ENCODE measurements at places on chromosomes 5 and 9. TPM values are rescaled to one million over a fixed set of nuclear protein-coding genes. Genes with fewer than 3 reads are reported as not detected.

DNA sequence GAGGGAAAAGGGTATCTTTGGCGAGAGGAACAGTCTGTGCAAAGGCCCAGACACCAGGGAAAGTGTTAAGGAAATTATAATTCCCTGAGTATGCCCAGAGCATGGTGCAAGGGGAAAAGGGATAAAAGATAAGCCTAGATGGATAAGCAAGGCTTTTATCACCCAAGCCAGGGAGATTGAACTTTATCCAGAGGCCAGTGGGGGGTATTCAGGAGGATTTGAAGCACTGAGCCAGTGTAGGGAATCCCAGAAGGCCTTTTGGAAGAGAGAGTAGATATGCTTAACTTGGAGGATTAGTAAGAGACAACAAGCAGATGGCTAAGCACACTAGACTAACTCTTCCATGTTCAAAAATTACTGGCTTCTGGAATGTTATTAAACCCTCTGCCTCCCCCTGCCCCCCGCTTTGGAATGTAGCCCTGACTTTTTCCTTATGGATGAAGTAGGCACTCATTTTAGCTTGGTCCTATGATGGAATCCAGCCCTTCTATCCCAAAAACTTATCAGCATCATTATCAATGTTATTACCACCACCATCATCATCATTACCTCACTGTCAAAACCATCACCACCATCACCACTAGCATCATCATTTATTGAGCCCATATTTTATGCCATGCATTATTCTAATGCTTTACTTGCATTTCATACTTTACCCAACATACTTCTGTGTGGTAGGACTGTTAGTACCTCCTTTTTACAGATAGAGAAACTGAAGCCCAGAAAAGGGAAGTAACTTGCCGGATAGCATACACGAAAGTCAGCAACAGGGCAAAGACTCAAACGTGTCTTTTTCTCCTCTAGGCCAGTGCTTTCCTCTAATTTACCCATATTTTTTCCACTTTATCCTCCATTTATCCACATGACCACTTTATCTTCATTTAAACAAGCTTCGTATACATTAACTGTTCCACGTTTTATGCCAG is 237.0 kb downstream of the PAPPA start:
- H3K27ac ChIP-seq, result no peak overlapping the region
- H3K27me3 ChIP-seq, result no peaks in the 10 kb centered on the region
- H3K4me1 ChIP-seq, result no peaks in the 10 kb centered on the region

DNA sequence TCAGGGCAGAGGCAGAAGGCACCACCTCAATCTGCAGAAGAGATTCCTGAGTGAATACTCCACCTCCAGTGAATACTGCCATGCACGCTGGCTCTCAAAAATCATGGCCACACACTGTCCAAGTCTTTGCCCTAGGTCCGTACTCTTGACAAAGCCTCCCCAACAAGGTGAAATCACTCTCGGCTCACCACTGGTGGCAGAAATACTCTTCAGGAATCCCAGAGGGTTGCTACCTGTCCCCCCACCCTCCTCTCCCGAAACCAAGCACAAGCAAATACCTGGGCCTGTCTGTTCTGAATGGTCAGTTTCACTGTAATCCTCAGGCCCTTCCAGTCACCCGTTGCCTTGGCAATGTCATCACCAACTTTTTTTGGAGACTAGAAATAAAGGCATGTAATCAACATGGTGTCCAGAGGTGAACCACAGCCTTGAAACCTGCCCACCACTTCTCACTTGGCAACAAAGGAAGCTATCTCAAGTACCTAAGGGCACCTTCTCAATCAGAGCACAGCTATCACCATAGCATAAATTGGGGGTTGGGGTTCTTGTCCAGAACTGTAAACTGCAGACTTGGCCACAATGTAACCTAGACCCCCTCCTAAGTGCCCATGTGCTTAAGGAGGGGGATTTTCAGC is 1.8 kb downstream of the RPL12 start:
- peaks cover 34% of the 10 kb centered on the region for H3K4me1 ChIP-seq
- peaks cover 70% of the 10 kb centered on the region for H3K36me3 ChIP-seq
- H3K4me3 ChIP-seq, result peak overlapping the region; percentile 97
- H3K27ac ChIP-seq, result peak overlapping the region; percentile 99
- DNase-seq, result no peak

DNA sequence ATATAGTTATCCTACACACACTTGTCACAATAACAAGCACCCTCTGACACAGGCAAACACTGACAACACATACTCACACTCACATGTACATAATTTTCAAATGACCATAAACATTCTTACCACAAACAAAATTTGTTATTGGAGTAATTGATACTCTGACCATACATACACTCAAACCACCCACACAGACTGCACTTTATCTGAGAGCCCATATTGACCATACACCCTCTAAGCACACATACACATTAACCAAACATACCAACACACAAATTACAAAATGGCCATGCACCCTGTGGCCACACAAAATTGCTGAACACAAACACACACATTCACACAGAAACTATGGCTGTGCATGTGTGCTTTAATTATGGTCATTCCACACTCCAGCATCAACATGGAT is 79.1 kb upstream of the FAM120A start:
- H3K27ac ChIP-seq, result no peak overlapping the region
- H3K36me3 ChIP-seq, result peaks cover 4% of the 10 kb centered on the region
- DNase-seq, result no peak
- H3K4me3 ChIP-seq, result no peak overlapping the region

- H3K36me3 ChIP-seq, result peaks cover 7% of the 10 kb centered on the region
- H3K4me3 ChIP-seq, result no peak overlapping the region
- no peaks in the 10 kb centered on the region for H3K4me1 ChIP-seq
Observed at GRCh38 chr9:109382585-109382984, 61.7 kb upstream of the EPB41L4B start.

Gene MARCOL
- total RNA-seq, result not detected

DNA sequence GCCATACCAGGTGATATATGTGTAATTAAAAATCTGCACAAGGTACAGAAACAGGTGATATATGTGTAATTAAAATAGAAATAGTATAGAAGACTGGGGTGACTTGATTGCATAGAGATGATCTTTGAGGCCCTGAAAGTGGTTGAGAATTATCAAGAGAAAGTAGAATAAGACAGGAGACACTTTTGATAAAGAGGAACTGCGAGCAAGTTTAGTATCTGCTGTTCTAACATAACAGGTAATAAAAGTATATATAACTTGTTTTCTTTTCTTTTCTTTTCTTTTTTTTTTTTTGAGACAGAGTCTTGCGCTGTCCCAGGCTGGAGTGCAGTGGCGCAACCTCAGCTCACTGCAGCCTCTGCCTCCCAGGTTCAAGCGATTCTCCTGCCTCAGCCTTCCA is 5.4 kb downstream of the SNX2 start:
- DNase-seq, result no peak
- H3K4me1 ChIP-seq, result peaks cover 16% of the 10 kb centered on the region
- no peak overlapping the region for H3K27ac ChIP-seq

GRCh38 chr5:98935206-98935605 is 6.4 kb upstream of the CHD1 start:
- H3K36me3 ChIP-seq, result no peaks in the 10 kb centered on the region
- DNase-seq, result no peak
- H3K27ac ChIP-seq, result no peak overlapping the region
- H3K4me3 ChIP-seq, result no peak overlapping the region
- H3K27me3 ChIP-seq, result no peaks in the 10 kb centered on the region
- peaks cover 28% of the 10 kb centered on the region for H3K4me1 ChIP-seq

DNA sequence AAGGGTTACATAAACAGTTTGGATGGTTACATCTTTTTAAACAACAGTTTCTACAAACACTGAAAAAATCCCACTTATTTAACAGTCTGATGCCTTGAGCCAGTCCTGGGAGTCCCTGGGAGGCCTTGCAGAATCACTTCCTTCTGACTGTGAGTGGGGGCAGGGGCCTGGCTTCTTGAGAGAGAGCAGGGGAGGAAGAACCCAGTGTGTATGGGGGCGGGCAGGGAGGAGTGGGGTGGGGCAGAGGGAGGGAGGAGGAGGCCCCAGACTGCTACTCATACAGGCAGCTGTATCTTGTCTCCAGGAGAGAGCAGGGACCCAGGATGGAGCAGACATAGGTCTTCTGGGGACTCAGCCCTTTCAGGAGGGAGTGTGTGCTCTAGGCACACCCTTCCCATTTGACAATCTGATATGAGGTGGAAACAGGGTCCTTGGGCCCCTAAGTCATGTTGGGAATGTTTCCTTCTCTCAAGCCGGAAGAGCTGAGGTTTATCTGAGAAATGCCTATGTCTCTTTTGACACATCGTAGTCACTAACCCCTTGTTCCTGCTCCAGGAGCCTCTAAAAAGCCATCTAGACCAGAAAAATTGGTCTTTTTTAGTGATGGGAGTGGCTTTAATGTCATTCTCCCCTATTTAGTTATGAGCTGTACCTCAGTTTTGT is 52.8 kb downstream of the IRF1 start:
- H3K4me3 ChIP-seq, result no peak overlapping the region
- no peaks in the 10 kb centered on the region for H3K27me3 ChIP-seq
- H3K4me1 ChIP-seq, result peaks cover 21% of the 10 kb centered on the region
- peak; percentile 54 for DNase-seq
- no peaks in the 10 kb centered on the region for H3K36me3 ChIP-seq
- H3K27ac ChIP-seq, result no peak overlapping the region

- peaks cover 8% of the 10 kb centered on the region for H3K4me1 ChIP-seq
- no peaks in the 10 kb centered on the region for H3K27me3 ChIP-seq
- no peaks in the 10 kb centered on the region for H3K36me3 ChIP-seq
Observed at GRCh38 chr5:180380856-180381255, 27.7 kb upstream of the GFPT2 start.

DNA sequence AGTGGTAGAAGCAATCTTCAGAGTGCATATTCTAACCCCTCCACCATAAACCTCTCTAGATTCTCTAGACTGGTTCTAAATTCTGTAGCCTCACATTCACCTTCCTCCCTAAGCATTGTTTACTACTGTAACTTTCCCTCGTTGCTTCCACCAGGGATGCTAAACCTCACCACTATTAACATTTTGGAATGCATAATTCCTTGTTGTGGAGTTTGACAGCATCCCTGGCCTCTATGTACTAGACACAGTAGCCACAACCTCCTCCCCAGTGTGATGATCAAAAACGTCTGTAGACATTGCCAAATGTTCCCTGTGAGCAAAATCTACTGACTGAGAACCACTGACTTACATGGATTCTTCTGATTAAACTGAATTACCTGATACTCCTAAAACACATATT is 18.6 kb downstream of the PAPPA start:
- no peak for DNase-seq
- no peak overlapping the region for H3K4me3 ChIP-seq
- H3K4me1 ChIP-seq, result no peaks in the 10 kb centered on the region
- peaks cover 16% of the 10 kb centered on the region for H3K27me3 ChIP-seq

Gene PCDHA6
- 2.4 TPM for total RNA-seq

- H3K27ac ChIP-seq, result no peak overlapping the region
- peaks cover 12% of the 10 kb centered on the region for H3K27me3 ChIP-seq
- H3K4me3 ChIP-seq, result no peak overlapping the region
- peaks cover 22% of the 10 kb centered on the region for H3K36me3 ChIP-seq
Observed at GRCh38 chr9:137353223-137354152, 51.4 kb upstream of the NRARP start.

DNA sequence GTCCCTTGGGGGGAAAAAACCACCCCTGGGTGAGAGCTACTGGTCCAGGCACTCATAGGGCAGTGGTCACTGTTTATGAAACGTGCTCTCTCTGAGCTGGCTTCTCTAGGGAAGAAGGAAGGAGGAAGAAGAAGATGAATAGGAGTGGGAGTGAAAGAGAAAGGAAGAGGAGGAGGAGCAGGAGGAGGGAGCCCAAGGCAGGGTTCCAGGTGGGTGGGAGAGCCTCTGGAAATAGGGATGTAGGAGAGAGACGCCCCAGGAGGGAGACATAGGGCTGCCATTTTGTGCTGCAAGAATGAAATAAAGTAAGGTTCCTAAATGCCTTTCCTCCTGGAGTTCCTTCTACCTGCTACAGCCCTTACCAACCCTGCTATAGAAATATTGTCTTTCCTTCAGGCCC is 65.7 kb downstream of the PCDH1 start:
- no peaks in the 10 kb centered on the region for H3K36me3 ChIP-seq
- peaks cover 85% of the 10 kb centered on the region for H3K4me1 ChIP-seq

Gene TMEM215
- 0.34 TPM for total RNA-seq

DNA sequence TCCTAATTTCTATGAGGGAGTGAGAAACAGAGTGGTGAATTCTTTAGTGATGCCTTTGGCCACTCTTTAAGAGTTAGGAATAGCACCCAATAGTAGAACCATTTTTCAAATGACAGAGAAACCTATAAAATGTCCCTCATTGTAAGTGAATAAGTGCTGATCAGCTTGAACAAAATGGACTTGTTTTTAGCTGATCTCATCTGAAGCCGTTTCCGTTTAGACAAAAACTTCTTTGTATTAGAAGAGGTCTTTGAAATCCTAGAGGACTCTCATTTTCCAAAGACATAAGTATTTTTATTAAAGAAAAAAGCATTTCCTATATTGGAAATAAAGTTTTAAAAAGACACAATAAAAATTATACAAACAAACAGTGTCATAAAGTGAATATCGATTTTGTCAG is 273.9 kb downstream of the ARHGEF28 start:
- DNase-seq, result no peak
- H3K4me1 ChIP-seq, result 0 out of 2 replicates have a peak, but pooled peaks cover 3% of the 10 kb centered on the region
- no peaks in the 10 kb centered on the region for H3K36me3 ChIP-seq
- H3K27me3 ChIP-seq, result no peaks in the 10 kb centered on the region

Gene CCNI2
- 1.6 TPM for total RNA-seq

GRCh38 chr9:81578606-81579005 is 110.7 kb downstream of the TLE1 start:
- H3K27me3 ChIP-seq, result no peaks in the 10 kb centered on the region
- no peak for DNase-seq
- peaks cover 35% of the 10 kb centered on the region for H3K36me3 ChIP-seq
- H3K4me3 ChIP-seq, result no peak overlapping the region
- peaks cover 37% of the 10 kb centered on the region for H3K4me1 ChIP-seq

Gene FOXD4L3
- total RNA-seq, result not detected

Gene BTNL8
- total RNA-seq, result 0.96 TPM

Gene SPATA31E1
- total RNA-seq, result 0.05 TPM

DNA sequence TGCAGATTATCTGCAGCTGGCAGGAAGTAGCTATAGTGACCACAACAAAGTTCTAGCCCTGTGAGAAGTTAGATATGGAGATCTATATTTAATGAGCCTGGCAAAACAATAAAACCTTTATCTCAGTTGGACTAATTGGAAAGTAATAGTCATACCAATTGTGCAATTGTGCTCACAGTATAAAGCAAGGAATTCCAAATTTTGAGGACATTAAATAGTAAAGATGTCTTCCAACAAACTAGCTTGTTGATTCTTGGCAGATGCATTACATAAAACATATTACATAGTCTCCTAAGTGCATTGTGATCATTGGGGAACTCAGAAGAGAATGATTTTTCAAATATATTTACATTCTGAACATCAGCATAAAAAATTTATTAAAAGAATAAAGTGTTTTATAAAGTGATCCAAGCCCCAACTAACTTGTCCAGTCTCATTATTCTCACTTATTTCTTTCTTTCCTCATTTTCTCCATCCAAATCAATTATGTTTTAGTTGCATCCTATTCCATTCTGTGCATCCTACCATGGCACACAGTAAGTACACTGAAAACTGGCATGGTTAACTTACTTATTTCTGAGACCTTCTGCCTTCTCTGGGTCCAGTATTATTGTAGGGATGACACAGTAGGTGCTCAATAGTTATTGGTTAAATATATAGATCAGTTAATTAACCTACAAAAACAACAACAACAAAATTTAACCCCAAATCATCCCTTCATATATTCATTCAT is 977.2 kb upstream of the NUDT12 start:
- DNase-seq, result no peak
- peaks cover 12% of the 10 kb centered on the region for H3K4me1 ChIP-seq
- H3K27me3 ChIP-seq, result no peaks in the 10 kb centered on the region
- H3K4me3 ChIP-seq, result no peak overlapping the region
